ENCODE measurements at places on chromosomes 2 and 18. TPM values are rescaled to one million over a fixed set of nuclear protein-coding genes. Genes with fewer than 3 reads are reported as not detected.

DNA sequence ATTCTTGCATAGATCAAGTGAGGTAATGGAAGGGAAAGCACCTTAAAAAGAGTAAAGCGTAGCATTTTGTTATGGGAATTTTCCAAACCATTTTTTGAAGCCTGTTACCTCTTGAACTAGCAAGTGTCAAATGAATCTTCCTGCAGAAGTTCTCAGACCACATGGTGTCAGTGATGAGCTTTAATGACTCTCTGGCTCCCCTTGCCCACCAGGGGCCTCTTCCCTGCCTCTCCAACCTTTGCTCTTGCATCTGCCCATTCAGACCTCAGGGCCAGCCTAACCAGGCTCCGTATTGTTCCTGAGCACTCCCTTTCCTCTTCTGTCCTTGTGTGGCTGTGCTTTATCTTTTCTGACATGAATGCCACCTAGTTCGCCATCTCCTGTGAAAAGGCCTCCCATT lies 155.9 kb downstream of the DIS3L2 start:
- no peak for DNase-seq

DNA sequence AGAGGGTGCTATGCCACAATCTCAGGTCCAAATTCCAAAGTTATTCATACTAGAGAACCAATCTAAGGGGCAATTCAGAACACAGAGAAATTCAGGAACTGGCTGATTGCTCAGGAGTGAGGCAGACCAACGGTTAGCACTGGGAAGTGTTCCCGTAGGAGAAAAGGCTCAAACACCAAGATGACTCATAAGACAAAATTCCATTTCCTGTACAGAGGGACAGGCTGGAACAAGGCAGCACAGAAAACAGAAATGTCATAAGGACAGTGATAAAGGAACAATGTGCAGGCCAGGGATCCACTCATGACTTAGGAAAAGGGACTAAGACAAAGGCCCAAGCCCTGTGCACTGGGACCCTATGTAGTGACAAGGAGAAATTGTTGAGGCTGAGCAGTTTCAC lies 54.2 kb downstream of the PDE1A start:
- no peak for DNase-seq

DNA sequence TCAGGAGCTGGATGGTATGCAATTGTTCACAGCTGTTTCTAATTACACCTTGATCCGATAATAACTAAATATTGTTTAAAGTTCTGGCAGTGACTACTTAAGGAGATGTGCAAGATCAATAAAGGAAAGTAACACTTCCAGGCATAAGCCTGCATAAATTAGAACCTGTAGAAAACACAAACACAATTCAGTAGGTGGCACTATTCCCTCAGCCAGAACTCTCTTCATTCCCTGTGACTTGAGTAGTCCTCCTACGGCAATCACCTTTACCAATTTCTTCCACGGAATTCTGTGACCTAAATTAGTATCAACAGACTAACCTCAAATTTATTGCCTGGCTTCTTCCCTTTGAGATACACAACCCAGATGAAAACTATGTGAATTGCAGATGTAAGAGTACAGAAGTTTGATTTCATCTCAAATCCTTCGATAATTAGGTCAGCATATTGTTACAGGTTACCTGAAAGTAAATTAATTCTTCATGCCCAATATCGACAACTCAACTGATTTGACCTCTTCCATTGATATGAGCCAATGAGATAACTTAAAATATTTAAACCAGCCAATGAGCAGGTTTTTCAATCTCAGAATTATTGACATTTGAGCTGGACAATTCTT lies 137.8 kb downstream of the PID1 start:
- DNase-seq: no peak

GRCh38 chr2:111904726-111905474 lies 6.5 kb downstream of the MERTK start:
- no peak for DNase-seq

DNA sequence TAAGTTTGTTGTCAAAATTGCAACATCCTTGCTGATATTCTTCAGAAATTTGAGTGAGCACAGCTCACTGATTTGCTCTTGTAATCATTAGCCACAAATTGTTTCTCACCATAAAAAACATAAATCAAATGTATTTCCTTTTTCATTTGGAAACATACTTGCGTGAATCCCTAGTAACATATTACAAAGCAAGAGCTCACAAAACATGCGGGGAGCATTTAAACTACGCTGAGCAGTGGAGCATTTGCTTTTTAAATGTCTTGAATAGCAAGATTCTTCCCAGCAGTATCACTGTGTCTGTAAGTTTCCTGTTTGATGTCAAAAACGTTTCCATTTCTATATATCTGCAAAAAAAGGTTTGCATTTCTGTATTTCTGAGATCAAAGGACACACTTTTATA lies 788.3 kb upstream of the SALL3 start:
- no peak for DNase-seq

DNA sequence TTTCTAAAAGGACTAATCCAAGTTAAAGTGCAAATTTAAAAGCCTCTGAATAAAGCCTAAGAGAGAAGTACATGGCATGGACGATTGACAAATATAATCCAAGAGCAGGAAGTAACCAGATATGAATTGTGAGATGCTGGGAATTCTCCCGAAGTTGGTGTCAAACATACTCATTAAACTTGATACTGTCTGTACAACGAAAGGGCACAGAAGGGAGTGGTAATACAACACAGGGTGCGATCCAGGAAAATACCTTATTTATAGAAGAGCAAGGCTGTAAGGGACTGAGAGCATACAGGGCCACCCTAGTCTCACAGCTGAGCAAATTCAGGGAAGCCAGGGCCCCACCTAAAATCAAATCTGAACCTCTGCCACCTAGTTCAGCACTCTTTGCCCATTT lies 41.6 kb downstream of the SEMA4F start:
- DNase-seq: no peak

TUBB8B gene
- total RNA-seq: not detected

DNA sequence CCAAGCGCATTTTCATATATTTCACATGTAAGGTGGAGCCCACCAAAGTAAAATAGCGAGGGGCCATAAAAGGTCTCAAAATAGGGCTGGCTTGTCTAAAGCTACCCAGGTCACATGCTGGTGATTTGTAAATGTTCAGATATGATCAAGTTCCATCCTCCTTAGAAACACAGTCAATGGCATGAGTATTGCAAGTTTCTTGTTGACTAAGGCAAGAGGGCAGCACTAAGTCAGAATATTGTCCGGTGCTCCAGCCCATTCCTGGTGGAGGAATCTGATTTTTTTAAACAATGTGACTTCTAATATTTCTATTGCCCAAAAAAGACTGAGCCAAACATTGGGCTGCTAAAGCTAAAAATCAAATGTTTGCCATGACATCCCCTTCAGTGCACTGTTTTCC lies 85.1 kb downstream of the LAMA1 start:
- DNase-seq: no peak

GRCh38 chr2:140895378-140895777 lies 1235.4 kb downstream of the LRP1B start:
- DNase-seq: no peak

DNA sequence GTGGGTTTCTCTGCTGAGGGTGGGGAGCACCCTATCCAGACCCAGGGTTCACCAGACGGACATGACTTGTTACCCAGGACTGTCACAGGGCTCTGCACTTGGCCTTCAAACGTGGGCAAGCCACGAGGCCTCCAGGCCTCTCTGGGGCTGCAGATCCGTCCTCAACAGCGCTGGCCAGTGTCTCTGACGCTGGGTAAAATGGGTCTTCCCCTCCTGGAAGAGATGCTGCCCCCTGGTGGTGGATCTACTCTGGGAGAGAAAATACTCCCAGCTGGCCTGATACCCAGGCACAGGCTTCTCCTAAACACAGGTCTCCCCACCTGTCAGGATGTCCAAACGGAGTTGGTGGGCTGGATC lies 3.7 kb downstream of the GPR17 start:
- DNase-seq: peak; percentile 78

DNA sequence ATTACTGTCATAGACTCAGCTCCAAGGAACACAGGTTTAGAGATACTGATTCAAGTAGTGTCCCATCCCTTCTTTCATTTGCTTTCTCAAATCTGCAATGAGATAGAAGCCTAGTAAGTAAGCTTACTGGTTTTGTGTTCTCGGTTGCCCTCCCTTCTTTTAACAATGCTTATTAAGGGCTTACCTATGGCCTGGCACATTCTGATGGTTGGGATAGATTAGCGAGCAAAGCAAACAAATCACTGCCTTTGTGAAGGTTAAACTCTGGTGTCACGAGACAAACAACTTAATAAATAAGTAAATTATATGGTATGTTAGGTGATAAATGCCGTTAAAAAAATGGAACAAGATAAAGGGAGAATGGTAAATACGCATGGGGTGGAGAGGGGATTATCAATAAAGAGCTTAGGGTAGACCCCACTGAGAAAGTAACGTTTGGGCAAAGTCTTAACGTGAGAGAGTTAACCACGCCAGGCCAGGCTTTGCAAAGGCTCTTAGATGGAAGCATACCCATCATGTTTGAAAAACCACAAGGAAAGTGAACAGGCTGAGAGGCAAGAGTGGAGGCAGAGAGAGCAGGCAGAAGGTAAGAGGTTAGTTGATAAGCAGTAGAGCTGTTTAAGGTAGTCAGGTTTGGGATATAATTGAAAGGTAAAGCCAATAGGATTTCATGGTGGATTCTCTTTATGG lies 31.0 kb downstream of the EIF2AK3 start:
- no peak for DNase-seq

DNA sequence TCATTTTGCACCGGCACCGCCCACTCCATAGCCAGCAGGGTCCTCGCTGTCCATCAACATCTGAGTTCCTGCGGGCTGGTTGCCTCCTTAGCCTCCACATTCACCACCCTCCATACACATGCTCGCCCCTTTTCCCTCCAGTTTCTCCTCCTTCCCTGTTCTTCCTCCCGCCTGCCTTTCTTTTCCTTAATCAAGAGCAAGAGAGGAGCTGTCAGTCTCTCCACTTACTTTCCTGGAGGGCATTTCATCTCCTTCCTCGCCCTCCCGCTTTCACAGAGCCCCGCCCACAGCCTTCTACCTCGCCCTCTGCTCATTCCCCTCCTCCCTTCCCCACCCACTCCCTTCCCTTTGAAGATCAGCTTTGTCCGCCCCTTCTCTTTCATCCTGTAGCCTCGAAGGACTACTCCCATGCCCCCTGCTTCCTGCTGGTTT lies 13.8 kb upstream of the ZBTB7C start:
- no peak for DNase-seq

- no peak for DNase-seq
These were observed 797.1 kb downstream of the SLC4A3 start for GRCh38 chr2:220424561-220424960.

- DNase-seq: no peak
These were observed 244.7 kb downstream of the CCDC178 start for GRCh38 chr18:33195795-33196194.

DNA sequence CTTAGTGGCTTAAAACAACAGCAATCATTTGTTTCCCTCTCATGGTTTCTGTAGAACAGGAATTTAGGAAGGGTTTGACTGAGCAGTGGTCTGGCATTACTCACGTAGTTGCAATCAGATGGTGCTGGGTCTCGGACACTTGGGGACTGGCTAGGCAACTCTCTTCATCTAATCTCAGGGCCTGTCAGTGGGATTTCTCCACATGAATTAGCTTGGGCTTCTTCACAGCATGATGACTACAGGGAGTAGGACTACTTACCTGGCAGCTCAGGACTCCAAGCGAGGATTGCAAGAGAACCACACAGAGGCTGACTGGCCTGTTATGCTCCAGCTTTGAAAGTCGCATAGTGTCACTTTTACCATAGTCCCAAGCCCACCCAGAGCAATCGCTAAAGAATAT lies 125.1 kb downstream of the TTC27 start:
- DNase-seq: no peak

DNA sequence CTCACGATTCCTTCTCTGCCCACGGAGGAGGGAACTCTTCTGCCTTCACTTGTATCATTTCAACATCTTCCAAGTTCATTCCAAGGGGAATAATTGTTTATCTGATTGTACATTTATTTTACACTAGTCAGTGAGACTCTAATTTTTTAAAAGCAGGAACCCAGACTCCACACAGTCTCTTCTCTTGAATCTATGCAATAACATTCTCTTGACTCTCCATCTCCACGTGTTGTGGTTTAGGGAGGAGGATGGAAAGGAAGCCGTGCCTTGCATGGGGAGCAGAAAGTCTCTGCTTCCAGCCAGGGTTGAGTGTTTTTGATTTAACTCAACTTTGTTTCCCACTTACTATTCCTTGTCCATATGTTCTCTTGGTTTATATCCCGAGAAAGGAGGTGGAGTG lies 131.1 kb upstream of the RIOK3 start:
- no peak for DNase-seq

CD8A gene
- total RNA-seq: 356 TPM

GRCh38 chr2:10331702-10332401 lies 29.1 kb downstream of the HPCAL1 start:
- DNase-seq: peak; percentile 79

TEKT4 gene
- not detected for total RNA-seq

WDR33 gene
- total RNA-seq: 76.5 TPM

TRIM54 gene
- 0.33 TPM for total RNA-seq
